GM06990 (cell line): ENCODE measurements at places on chromosomes 5 and 9.

DNA sequence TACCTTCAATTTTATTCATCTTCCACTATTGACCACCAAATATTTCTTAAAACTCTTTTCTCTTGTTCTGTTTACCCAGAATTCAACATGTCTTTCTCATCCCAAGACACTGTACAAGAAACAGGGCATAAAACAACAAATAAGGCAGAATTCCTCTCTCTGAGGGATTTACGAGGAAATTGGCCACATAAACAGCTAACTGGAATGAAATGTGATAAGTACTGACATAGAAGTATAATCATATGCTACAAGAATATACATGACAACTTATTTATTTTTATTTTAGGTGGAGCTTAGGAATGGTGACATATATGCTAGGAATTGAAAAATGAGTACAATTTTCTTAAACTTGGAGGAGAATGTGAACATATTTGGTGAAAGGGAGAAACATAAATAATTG, 48.8 kb upstream of the FBN2 start:
- DNase-seq, result no peak

- peak; percentile 48 for DNase-seq
These were observed 121.6 kb downstream of the OXCT1 start for GRCh38 chr5:41748631-41749030.

DNA sequence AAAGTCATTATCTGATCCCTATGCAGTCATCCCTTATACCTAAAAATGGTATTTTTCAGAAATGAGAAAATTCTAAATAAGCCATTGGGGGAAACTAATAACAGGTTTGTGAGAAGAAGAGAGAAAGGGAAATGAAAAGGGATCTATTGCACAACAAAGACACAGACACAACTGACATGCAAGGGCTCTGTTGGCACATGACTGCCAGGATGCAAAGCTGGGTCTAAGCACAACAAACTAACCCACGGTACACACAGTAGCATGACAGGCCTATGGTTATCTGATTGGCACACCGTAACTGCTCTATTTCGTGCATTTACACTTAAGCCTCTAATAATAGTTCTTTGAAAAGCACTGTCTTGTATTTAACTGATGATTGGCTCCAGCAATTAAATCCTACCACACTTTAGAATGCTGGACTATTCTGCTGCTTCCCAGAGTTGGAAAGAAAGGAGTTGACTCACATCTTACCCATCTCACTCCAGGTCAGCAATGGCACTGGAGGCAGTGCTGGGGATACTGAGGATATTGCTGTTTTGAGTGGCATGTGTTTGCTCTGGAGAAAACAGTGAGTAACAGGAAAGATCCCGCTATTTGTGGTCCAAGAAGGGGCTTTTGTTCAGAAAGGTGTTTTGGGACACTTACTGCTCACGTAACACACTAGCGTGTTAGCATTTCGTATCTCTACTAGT, 328.3 kb downstream of the GLIS3 start:
- DNase-seq, result no peak

GRCh38 chr5:16918156-16918555, 17.9 kb downstream of the MYO10 start:
- DNase-seq, result no peak

- peak; percentile 38 for DNase-seq
These were observed 598 bp downstream of the MYO10 start for GRCh38 chr5:16935231-16936149.

DNA sequence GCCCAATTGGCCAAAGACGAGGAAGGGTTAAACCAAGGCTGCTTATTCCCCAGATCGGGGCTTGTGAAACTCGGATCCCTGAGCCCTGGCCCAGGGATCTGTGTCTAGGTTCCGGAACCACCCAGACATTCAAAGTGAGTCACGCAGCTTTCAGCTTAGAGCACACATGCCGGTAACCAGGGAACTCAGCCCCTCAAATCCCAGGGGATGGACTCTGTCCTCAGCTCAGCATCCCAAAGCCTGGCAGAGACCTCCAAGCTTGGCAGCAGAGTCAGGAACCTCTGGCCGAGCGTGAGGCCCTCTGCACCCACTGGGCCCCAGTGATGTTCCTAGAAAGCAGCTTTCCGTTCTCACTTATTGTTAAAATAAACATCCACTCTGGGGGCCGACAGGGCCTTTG, 5.1 kb downstream of the PNPLA7 start:
- DNase-seq, result no peak
